ENCODE measurements at places on chromosomes 6 and 20. TPM values are rescaled to one million over a fixed set of nuclear protein-coding genes. Genes with fewer than 3 reads are reported as not detected.

DNA sequence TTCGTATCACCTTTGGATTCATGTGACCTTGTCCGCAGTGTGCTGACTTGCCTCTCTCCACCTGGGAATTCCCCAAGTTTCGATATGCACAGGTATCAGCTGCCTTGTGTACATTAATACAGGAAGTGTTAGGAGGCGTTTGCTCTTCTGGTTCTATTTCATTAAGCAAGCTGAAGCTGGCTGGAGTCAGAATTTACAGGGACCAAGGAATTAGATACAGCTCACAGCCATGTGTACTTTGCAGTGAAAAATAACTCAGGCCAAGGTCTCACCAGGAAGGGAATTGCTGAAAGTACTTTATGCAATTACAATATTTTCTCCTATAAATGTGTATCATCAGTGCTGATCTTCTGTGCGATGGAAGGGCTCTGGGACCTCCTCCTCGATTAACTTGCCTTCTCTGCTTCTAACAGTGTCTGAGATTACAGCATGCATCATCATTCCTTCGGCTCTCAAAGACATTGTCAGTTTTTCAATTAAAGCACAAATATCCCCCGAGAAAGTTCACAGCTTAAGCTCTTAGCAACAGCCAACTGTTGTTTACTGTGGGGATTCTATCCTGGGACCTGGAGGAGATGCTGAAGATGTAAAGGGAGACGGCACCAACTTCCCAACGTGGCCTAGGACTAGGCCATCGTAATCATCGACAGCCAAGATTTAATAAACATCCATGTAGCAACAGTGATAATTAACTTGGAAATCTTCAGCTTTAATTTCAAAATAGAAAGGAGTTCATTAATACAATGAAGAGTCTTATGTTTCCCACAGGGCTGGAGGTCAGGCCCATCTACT lies 13.8 kb upstream of the TIAM2 start:
- no peak for DNase-seq

DNA sequence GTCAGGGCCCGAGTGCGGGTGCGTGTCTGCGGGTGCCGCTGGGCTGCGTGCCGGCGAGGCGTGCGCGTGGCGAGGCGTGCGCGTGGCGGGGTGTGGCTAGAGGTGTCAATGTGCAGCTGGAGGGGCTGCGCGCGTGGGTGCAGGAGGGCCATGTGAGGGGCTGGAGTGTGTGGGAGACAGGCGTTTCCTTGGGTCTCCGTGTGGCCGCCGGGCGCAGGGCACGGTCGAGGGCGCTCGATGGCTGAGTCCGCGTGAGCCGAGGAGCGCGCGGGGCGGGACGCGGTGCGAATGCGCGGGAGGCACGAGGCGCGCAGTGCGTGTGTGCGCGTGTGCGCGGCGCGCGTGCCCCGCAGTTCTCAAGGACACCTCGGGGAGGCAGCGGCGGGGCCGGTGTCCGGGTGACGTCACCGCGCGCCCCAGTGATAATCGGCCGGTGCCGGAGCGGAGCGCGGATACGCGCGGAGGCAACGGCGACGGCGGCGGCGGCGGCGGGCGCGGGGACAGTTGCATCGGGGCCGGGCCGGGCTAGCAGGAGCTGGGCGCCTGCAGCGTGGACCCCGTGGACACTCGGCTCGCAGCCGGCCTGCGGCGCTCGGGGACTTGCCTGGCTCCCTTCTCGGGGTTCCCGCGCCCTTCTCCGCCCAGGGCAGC lies 38.7 kb downstream of the YTHDF1 start:
- DNase-seq, result no peak

NRSN1 gene
- total RNA-seq, result not detected

DNA sequence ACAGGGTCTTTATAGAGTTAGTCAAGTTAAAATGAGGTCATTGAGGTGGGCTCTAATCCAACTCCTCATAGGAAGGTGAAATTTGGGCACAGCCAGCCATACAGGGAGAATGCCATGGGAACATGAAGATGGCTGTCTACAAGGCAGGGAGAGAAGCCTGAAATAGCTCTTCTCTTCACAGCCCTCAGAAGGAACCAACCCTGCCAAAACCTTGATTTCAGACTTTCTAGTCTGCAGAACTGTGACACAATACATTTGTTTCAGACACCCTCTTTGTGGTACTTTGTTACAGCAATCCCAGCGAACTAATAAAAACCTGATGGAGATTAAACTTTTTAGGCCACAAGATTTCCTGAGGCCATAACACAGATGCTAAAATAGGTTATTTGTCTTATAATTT lies 43.1 kb upstream of the HECA start:
- no peak for DNase-seq

DNA sequence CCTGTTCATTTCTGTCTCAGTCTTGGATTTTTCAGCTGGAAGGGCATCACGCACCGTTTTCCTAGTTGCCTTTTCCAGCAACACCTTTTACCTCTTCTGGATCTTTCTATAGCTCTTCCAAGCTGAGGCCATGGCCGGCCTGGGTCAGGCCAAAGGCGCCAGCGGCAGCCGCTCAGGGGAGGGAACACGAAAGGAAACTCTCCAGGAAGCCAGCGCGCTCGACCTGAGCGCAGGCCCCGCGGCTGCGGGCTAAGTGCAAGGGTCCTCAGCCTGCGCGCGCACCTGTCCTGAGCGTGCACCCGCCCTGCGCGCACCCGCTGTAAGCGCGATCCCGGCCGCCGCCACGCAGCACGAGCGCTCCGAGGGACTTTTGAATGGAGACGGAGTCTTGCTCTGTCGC lies 43.8 kb upstream of the TMEM181 start:
- DNase-seq, result no peak

PTK7 gene
- total RNA-seq, result 9.6 TPM

DNA sequence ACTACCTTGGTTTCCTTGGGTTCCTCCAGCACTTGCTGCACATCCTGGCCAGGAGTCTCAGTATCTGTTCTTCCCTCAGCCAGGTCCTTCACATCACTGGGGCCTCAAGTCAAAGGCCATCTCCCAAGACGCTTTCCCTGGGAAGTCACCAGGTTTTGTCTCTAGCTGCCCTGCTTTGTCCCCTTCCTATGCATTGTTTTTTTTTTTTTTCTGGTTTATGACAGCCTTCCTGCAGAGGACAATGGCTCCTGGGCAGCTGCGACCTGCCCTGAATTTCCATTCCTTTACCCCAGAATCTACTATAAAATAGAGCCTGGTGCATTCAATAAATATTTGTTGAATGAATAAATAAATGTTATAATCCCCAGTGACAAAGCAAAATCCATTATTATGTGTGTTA lies 687.3 kb downstream of the QKI start:
- DNase-seq, result no peak

CTAGE9 gene
- total RNA-seq, result not detected

DNA sequence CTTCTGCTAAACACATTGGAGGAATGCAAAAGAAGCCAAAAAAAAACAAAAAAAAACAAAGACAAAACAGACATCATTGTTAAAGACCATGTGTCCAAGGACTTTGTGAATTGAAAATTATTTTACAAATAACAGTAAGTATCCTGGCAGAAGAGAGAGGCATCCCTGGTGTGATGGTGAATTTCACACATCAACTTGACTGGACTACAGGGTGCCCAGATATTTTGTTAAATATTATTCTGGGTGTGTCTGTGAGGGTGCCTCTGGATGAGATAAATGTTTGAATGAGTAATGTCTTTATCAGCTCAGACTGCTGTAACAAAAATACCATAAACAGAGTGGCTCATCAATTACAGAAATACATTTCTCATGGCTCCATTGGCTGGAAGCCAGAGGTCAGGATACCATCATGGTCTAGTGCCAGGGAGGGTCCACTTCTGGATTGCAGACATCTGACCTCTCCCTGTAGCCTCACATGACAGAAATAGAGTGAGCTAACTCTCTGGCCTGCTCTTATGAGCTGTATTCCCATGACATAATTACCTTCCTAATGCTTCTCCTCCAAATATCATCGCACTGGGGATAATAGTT lies 12.2 kb upstream of the C6orf118 start:
- DNase-seq, result no peak

SHLD1 gene
- 5.2 TPM for total RNA-seq

- no peak for DNase-seq
Measured at GRCh38 chr20:14741616-14742015, 404.2 kb upstream of the FLRT3 start.

CLPSL2 gene
- total RNA-seq, result not detected

GRCh38 chr6:40472353-40472752 lies 114.8 kb downstream of the LRFN2 start:
- DNase-seq, result no peak

DNA sequence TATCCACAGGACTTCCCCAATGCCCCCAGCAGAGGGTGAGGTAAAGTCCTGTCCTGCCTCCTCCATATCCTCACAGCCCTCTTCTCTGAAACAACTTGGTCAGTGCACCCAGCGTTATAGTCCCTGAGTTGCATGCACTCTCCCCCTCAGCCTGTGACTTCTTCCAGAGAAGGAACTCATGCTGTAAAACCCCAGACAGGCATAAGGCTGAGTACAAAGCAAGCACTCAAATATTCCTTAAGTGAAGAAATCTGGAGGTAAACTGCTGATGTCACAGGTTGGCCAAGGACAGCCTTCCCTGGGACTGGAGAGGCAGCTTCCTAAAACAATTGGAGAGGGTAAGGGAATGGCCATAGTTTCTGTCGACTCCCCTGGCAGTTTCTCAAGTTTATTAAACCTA lies 12.9 kb upstream of the SRPK1 start:
- no peak for DNase-seq

FNDC11 gene
- total RNA-seq, result not detected

DNA sequence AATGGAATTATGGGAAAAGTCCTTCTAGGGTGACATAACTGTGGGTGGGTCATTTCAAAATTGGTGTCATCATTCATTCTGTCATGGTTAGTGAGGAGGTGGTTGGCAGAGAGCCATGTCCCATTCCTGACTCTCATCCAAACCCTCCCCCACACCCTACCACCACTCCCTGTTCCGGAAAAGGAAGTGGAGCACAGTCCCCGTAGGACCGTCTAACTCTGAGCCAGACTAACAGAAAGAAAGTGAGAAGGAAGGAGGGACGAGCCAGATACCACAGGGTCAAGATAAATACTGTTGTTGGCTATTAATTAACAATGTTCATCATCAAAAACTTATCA lies 4.8 kb downstream of the TRIM10 start:
- no peak for DNase-seq

ZSCAN23 gene
- total RNA-seq, result 4.5 TPM

DNA sequence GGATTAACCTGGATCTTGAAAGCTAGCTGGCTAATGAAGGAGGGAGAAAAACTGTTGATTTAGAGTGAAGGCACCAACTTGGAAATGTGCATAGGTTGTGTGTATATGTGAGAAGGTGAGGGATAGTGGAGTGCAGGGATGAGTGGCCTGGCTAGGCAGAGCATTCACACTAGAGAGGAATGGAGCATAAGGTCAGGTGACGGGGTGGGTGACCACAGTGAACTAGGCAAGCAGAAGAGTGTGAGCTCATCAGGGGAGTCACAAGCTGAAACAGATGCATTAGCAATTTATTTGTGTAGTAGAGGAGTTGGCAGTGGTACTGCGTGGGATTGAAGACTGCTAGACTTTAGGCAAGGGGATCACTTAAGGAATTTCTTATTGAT lies 10.5 kb downstream of the ANKRD66 start:
- DNase-seq, result no peak

DNA sequence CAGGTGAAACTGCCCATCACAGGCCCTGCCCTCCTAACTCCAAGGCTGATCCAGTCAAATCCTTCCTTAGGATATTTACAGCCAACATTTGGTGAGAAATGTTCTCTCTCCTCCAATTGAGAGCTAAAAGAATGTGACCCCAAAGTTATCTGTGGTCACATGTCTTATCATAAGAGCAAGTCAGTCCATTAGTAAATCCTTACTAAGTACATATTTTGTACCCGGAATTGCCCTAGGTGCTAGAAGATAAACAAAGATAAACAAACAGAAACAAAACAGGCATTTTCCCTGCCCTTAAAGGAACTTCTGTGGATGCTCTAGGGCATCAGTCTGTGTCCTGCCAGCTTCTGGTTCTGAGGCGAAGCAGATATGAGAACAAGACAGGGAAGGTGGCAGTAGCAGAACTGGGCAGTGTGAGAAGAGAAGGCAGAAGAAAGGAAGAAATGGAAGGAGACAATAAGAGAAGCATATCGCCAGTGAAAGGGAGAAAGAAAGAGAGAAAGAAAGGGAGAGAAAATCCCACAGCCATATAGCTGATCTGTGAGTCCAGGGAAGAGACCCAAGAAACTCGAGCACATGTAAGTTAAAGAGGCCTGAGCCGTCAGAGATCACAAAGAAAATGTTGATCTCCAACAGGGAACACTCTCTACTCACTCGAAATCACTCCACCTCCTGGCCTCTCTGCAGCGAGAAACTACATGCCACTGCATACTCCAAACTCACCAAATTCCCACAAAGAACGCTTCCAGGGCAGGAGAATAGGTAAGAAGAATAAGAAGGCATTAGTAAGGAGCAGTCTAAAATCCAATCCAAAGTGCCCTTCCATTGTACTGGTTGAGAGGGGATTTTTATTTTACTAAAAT lies 41.7 kb downstream of the CDK5RAP1 start:
- no peak for DNase-seq

Measured in aorta (tissue), 5 donors.